ENCODE measurements at places on chromosomes 2 and 18.

GRCh38 chr18:13281406-13281805, 62.8 kb downstream of the LDLRAD4 start:
- DNase-seq = no peak

DNA sequence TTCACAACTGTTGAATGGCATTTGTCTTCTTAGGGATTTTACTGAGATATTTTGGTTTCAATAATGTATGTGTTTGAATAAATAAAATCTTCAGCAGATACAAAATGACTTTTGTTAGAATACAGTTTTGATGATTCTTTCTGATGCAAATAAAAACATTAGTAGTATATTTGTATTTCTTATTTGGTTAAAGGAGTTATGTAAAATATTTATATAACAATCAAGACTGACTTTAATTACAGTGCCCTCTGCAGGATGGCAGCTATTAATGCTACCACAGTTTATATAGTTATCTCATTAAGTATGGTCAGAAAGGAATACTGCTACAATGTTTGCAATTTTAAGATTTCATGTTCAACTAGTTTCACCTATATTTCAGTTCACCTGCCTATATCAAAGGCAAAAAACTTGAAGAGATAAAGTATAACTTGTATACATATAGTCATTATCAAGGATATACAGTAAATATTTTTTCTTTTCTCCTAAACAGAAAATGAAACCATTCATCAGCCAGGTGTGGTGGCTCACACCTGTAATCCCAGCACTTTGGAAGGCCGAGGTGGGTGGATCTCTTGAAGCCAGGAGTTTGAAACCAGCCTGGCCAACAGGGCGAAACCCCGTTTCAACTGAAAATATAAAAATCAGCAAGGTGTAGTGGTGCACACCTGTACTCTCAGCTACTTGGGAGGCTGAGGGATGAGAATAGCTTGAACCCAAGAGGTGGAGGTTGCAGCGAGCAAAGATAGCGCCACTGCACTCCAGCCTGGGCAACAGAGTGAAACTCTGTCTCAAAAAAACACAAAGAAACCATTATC, 19.8 kb downstream of the ARL5A start:
- peak; percentile 59 for DNase-seq

DNA sequence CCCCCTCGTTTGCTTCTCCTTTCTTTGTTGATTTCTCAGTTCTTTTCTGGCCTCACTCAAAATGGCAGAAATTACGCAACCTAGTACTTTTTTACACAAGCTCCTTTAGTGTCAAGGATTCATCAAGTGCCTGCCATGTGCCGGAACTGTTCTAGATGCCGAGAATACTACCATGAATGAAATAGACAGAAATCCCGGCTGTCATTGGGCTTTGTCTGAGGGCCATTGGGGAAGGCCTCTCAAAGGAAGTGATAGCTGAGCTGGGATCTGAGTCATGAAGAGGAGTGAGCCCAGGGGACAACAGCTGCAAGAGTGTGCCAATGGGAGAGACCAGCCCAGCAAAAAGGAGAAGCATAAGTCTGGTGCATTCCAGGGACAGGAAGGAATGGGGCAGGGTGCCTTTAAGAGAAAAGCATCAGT, 34.3 kb upstream of the PPP1CB start:
- DNase-seq = peak; percentile 14

- DNase-seq = peak; percentile 8
Observed at GRCh38 chr18:48036226-48036625, 105.8 kb upstream of the SMAD2 start.

GRCh38 chr18:74337155-74337911, 21.7 kb downstream of the C18orf63 start:
- DNase-seq = no peak

DNA sequence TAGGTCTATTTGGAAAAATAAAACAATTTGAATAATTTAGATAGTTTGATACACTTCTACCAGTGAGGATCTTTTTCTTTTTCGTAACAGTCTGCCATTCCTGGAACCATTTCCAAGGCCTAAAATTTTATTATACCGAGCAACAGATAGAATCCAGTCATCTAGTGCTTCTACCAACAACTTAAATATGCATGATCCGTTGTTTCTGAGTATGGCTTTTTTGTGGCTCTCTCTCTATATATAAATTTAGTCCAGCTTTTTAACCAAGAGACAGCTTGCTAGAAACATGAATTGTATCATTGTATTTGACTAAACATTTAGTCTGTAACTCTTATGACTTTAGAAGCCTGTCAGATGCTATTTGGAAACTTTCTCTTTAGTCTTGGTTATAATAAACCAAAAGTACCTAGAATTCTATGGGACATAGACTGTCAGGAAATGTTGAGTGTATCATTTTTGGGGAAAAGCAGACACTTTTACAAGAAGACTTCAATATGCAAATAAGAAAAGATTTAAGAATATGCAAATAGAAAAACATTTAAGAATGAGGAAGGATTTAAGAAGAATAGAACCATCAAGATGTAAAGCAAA, 161.4 kb downstream of the ZEB2 start:
- no peak for DNase-seq

DNA sequence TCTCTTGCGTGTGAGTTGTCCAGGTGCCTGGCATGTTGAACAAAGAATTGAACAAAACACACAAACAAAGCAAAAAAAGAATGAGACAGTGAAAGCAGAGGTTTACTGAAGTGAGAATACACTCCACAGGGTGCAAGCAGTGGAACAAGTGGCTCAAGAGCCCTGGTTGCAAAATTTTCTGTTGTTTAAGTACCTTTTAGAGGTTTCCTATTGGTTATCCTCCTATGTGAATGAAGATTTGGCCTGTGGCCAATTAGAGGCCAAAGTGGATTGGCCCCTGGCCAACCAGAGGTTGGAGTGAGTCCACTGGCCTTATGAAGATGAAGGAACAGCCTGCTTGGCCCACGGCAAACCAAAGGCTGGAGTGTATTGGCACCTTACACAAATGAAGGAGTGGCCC, 1188.5 kb upstream of the NRXN1 start:
- no peak for DNase-seq

DNA sequence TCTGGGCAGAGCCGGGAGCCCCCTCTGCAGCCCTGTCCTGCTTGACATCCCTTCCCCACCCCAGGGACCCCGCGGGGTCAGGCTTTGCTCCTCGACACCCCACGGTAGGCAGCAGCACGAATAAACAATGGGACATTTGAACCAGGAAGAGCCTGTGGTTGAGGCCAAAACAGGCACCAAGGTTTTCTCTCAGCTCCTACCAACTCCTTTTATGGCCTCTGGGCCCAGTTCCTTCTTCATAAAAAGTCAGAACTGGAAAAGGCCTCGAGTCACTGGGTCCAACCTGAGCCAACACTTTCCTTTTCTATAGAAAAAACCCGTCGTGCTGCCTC, 20.6 kb downstream of the TEX44 start:
- DNase-seq = no peak

DNA sequence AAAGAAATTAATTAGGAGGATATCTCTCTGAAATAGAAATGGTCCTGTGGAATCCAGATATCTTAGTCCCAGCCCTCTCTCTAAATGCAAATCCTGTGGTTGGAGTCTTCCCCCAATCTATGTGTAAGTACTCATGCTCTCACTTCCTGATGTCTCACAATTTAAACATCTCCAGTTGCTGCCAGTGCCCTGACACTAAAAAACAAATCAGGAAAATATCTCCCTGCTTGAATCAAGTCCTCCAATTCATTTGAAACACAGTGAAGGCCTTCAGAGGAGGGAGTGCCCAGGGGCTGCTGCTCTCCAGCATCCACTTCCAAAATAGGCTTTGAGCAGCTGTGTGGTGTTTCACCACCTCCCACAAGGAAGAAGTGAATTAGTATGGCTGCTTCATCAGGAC, 413.8 kb downstream of the RAD51AP2 start:
- DNase-seq = no peak

- no peak for DNase-seq
Observed at GRCh38 chr2:225735844-225736243, 336.3 kb downstream of the NYAP2 start.

DNA sequence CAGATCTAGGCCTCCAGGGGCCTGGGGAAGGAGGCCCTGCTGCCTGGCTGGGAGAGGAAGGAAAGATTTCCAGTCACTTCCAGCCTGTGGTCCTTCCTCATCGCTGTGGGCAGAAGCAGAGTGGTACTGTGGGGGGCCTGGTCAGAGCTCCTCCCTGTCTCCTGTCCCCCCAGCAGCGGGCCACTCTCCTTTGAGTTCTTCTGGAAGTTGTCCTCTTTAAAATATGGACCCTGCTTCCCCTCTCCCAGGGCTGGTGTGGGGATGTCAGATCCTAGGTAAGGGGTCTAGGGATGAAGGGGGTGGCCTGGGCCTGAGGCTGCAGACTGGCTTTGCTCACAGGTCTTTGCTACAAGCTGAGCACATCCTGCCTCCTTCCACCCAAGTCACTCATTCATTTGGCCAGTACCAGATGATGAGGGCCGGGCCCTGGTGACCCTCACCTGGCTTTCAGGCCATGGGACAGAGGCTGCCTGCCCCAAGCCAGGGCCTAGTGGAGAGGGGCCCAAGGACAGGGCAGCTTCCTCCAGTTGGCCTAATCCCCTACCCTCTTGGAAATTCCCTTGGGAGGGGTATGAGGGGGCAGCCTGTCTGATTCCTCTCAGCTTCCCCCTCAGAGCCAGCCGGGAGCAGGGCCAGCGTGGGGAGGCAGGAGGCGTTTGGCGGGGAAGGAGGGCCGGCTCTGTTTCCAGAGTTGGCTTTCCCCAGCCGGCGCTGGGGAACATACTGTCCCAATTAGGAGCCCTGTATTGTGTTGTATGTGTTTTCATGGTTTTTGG, 231.9 kb downstream of the DYSF start:
- no peak for DNase-seq

DNA sequence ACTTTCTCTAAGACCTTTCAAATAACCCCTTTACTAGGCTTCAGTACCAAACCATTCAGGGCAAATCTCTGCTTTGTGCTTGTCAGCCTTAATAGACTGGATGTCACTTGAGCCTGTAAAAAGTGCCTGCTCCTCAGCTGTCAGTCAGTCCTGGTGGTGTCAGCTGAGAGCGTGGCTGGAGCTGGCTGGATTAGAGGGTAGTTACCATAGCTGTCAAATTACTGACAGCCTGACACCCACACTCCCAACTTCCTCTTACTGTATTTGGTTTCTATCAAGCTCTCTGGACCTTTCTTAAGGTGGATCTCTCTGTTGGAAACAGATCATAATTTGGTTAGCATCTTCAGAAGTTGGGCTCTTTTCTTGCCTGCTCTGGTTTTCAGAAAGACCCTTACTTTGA, 371.4 kb upstream of the ATP5MC3 start:
- no peak for DNase-seq

DNA sequence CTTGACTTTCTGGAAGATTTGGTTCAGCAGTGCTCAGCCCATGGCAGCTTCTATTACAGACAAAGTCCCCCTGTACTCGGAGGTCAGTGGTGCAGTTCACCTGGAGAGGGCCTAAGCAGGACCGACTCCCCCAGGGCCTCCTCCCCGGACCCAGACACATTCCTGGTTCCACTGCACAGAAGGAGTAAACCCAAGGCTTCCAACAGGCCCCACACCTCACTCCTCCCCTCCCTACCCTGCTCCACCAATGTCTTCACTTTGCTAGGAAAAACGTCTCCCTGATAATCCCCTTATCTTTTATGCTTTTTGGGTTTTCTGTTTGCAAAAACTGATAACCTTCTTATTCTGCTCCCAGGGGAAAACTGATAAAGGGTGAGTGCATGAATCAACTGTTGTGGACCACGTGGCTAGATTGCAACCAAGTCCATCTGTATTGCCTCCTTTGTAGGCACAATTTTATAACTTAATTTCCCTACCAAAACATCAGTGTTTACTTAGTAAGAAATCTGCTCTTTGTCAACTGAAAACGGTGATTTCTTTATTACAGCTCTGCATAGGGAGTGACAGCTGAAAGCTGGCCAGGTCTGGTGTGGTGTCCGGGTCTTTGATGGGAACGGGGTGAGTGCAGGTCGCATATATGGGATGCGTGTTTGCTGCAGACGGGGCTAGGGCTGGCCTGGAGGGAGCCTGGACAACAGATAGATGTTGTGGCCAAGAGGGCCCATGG, 202.5 kb downstream of the GLI2 start:
- DNase-seq = no peak

- DNase-seq = no peak
Observed at GRCh38 chr18:79582978-79583377, 96.6 kb upstream of the CTDP1 start.

DNA sequence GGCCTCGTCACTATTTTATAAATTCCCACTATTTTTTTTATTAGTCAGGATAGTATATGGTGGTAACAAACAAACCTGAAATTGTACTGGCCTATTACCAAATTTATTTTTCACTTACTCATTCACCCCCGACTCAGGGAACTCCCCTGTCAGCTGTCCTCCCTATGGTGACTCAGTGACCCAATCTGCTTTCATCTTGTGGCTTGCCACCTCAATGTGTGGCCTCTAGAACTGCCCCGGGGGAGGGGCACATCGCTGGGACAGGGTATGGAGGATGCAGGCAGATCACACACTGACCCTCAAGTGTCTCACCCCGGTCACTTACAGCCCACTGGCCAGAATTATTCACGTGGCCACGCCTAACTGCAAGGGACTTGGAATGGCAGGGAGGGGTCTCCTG, 71.6 kb downstream of the ACTR2 start:
- DNase-seq = no peak
